Stimulated activated CD4-positive, alpha-beta T cell treated with anti-CD3 and anti-CD28 coated beads, Interleukin-15, amount 100 ng/mL, for 1 hour (primary cell): ENCODE measurements at places on chromosomes 7 and 10.

DNA sequence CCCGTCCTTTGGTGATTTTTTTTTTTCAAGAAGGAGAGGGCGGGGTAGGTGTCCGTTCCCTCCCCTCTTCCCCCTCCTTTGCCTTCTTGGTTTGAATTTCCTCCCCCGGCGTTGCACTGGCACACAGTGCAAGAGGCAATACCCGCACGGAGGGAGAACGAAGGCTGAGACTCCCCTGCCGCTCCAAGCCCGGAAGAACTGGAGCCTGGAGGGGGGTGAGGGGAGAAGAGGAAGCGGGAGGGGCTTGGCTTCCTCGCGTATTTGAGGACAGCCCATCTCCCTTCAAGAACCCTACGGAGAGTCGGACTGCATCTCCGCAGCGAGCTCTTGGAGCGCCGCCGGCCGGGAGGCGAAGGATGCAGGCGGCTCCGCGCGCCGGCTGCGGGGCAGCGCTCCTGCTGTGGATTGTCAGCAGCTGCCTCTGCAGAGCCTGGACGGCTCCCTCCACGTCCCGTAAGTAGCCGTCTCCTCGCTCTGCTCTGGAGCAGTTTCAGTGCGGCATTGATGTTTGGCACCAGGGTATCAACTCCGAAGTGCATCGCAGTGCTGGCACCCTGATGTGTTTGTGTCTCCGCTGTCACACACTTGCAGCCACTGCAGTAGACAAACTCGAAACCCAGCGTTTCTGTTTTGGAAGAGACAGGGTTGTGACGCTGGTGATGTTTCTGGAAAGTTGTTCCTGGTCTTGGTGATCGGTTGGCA, at the start of gene CNTNAP2:
Gene CNTNAP2, plus strand, starts transcription at position 281 of the 702 bp plus-strand sequence. Its CDS starts 76 bp downstream, at position 357.
- DNase-seq: no peak

GRCh38 chr10:109773288-109774120, 149.8 kb downstream of the XPNPEP1 start:
- no peak for DNase-seq

GRCh38 chr10:1938317-1938716, 201.0 kb upstream of the ADARB2 start:
- DNase-seq: peak; percentile 38

DNA sequence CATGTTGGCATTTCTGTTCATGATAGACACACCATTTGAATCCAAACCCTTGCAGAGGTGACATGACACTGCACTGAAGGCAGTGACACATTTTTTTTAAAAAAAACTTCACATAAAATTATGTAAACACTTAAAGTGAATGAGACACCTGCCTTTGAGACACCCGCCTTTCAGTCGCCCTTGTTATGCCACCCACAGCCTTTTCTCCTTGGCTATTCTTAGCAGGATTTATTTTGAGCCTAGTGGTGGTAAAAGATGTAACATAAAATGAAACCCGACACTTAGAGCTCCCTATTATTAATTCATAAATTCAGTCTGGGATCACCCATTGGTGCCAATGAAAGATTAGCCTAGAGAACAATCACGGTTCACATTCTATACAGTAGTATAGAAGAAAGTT, 161.3 kb downstream of the DYNC1I1 start:
- DNase-seq: no peak

DNA sequence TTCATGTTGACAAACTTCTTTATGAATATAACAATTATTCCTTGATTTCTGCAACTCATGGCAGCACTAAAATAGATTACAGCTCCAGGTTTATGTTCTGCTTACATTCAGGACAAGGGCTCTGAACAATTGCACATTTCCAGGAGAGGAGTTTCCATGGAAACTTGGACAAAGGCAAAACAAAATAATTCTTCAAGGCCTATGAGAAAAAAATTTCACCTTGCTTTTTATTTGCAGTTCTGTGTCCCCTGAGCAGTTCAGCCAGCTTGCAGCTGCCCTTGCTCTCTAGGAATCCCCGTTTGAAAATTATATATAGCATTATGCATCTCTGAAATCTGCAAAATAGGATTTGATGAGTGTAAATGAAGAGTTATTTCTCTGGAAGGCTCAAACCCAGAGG, 71.7 kb downstream of the ARL4A start:
- DNase-seq: no peak

GRCh38 chr7:133155146-133155545, 73.3 kb upstream of the CHCHD3 start:
- DNase-seq: no peak
